ENCODE measurements at places on chromosomes 4 and X.
A peak's percentile ranks its signal among the peaks of the same experiment; 100 is the strongest.

GRCh38 chr4:107792711-107793110 is 32.0 kb upstream of the SGMS2 start:
- no peak for DNase-seq

- no peak for DNase-seq
Measured at GRCh38 chr4:13538427-13538973, 5.8 kb downstream of the NKX3-2 start.

DNA sequence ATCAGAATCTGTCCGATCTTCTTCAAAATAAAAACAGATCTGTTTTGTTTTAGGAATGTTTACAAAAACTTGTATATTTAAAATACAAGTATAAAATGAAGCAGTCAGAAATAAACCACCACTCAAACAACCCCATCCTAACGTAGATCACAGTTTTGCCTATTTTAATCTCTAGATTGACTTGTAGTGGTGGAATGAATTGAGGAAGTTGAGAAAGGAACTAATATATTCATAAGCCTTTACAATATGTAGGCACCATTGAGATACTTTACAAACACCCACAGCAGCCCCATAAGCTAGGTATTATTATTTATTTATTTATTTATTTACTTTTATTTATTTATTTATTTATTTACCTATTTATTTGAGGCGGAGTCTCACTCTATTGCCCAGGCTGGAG is 52.3 kb upstream of the KLF3 start:
- DNase-seq = no peak

GRCh38 chrX:22234380-22234779 is 38.3 kb upstream of the CBLL2 start:
- DNase-seq = no peak

DNA sequence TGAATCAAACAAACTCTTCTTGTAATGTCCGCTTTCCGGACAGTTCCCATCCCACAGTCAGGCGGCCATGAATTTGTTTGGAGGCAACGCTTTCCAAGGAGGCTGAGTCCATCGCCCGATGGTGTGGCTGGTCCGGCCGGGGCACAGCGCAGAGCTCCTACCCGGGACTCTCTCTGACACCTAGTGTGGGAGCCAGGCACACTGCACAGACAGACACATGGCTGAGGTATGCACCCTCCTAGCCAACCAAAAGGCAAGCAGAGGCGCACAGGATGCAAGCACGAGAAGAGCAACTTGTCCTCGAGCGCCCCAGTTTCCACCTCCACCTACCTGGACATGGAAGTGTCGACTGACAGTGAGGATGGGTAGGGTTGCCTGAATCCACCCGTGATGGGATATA is 87.5 kb downstream of the LEF1 start:
- no peak for DNase-seq

DNA sequence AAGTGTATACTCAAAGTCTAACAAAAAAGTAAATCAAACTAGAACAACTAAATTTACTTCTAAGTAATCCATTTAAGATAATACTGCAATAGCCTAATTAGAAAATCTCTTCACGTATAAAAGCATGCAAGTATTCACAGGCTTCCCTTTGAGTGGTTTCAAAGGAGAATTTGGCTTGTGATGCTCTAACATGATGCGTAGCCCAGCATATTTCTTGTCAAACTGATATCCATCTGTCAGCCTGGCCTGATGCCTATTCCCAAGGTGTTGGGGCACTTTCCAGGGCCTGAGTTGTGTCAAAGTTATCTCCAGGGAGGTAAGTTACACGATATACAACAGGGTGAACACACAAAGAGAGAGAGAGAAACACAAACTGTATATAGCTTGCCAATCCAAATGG is 287.0 kb upstream of the MAGEB18 start:
- no peak for DNase-seq

GRCh38 chr4:77156912-77157858 is at the start of gene CCNG2:
TSS of gene CCNG2 (plus strand) at chr4:77157207. CDS start at chr4:77158533, 1,326 bp downstream.
- peak; percentile 83 for DNase-seq

GRCh38 chrX:68372665-68373064 is 60.6 kb downstream of the OPHN1 start:
- DNase-seq = no peak

- no peak for DNase-seq
Measured at GRCh38 chr4:37976507-37976906, 16.3 kb downstream of the PTTG2 start.

- no peak for DNase-seq
Measured at GRCh38 chr4:66949419-66949818, 595.9 kb downstream of the CENPC start.

DNA sequence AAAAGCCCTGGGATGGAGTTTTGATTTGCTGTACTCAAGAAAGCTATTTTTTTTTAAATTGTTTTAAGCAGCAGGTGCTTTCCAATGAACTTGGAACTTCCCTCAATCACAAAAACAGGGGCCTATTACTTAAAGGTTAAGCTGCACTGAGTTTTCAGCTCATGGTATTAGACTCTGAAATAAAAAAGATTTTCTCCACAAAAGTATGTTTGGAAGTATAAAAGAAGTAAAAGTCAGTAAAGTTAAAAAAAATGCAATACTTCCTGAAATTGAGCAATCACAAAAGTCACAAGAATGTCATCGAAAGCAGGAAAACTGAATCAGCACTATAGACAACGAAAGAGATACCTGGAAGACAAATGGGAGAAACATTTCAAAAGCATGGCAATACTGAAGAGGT is 38.9 kb upstream of the PLAC8 start:
- DNase-seq = no peak

GRCh38 chr4:18798123-18798522 is 776.6 kb upstream of the LCORL start:
- no peak for DNase-seq

DNA sequence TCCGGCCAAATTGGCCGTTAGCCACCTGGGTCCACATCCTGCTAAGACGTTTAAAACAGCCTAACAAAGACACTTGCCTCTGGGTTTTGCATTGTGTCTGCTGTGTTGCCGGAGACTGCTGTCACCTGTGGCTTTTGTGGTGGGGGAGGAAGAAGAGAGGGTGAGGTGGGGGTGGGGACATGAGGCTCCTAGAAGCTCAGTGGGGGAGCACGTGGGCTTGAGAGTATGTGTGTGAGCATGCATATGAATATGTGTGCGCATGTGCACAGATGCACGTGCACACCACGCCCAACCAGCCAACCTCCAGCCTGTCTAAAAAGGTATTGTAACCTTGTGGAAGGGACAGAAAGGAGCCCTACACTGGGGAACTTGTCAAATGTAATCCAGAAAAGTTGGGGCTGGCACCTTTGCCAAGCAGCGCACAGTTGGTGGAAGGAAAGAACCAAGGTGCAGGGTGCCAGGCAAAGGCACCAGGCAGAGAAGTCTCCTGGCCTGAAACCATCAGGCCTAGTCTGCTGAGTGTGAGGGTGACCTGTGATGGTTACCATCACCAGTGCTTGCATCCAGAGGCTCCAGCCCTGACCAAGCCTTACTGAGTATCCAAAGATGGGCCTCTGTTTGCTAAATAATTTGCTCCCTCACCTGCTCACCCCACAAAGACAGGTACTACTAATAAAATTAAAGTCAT is 10.1 kb upstream of the SASH3 start:
- no peak for DNase-seq

GRCh38 chrX:111811831-111812230 is 64.2 kb upstream of the TRPC5OS start:
- DNase-seq = no peak

- DNase-seq = no peak
Measured at GRCh38 chr4:14918336-14918735, 83.9 kb upstream of the CPEB2 start.

DNA sequence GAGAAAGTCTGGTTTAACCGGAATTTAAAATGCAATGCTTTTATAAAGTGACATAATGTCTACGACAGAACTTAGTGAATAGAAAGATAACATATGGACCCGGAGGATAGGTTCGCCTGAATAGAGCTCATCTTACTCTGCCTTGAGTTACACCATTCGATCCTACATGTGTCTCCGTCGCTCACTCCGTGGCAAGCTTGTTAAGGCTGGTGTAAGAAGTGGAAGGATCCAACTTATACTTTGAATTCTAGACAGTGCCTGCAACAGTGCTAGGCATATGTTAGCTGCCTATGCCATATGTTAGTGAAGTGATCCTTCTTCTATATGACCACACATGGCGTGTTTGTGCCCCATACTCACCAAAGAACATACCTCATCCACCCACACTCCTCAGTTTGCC is 50.9 kb downstream of the SEL1L3 start:
- DNase-seq = no peak

DNA sequence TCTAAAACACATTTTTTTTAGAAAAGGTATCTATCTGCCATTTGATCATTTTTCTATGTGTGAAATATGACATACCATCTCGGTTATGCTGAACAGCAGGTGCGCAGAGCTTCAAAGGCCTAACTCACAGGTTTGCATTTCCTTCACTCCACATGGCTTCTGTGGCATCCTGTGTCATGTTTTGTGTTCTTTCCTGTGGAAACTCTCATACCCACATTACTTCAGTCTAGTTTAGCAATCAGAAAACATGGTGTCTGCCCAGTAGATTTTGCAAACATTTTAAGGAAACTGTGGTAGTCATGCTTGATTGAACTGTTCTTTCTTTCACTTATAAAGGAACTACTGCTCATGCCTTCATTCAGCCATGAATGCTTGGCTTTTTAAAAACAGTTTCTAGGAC is 11.3 kb upstream of the ARAP2 start:
- DNase-seq = no peak

GRCh38 chr4:185902654-185903053 is 90.7 kb upstream of the SORBS2 start:
- no peak for DNase-seq

GRCh38 chr4:179110356-179110755 is 1668.1 kb upstream of the AGA start:
- DNase-seq = no peak
